ENCODE measurements at places on chromosomes 1 and 21.

DNA sequence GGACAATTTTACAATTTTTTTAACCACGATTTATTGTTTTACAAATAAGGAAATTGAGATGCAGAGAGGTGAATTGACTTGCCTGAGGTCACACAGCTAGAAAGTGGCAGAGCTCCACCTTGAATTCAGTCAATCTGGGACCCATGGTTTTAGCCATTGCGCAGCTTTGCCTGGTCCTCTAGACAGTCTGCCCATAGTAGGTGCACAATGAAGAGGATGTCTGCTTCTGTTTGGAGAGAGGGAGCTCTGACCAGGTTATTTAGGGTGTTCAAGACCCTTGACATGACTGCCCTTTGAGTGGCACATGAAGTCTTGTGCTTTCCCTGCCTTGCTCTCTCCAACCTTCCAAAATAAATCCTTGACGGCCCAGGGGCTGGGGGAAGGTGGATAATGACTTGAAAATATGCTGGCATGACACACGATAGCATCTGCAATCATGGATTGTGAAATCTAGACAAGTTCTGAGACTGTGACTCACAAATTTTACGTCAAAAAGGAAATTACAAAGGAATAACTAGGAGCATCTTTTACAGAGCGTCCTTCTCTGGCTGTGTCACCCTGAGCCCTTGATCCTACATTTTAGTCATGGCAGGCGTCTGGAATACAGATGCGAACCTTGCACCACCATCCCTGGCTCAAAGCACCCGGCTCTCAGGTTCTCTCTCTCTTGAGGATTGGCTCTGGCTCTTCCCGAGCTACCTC, 26.2 kb upstream of the ID3 start:
- peak; percentile 78 for DNase-seq

DNA sequence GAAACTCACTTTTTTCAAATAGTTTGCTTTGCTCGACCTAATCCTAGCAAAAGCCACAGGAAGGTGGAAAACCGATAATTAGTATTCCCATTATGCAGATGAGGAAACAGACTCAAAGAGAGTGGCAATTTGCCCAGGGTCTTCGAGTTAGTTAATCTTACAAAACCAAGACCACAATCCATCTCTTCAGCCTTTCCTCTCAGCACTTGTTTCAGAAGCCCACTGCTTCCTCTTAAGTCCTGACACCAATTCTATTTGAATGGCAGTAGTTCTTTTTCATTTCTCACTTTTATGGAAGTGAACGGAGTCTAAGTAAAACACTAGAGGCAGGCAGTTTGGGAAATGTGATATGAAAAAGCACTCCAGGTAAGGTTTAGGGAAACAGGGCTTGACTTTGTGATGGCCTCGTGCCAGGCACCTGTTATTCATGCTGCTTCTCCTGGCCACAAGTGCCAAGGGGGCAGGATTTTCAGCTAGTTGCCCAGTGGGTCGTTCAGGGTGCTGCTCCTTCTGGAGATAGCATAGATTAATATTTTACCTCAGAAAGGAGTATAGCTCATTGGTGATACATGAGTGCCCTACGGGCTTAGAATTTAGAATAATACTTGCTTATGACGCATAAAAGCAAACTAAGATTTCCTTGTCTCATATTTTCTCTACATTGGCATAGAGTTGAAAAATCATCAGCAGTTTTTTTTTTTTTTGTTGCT, 76.6 kb upstream of the NRIP1 start:
- no peak for DNase-seq

GRCh38 chr1:212514056-212514614, 81.4 kb downstream of the NENF start:
- peak; percentile 47 for DNase-seq

GRCh38 chr1:84771895-84772294, 81.6 kb upstream of the SSX2IP start:
- no peak for DNase-seq

GRCh38 chr21:38129711-38130110, 127.1 kb upstream of the KCNJ15 start:
- no peak for DNase-seq

- no peak for DNase-seq
Observed at GRCh38 chr1:82110366-82111254, 309.9 kb downstream of the ADGRL2 start.

DNA sequence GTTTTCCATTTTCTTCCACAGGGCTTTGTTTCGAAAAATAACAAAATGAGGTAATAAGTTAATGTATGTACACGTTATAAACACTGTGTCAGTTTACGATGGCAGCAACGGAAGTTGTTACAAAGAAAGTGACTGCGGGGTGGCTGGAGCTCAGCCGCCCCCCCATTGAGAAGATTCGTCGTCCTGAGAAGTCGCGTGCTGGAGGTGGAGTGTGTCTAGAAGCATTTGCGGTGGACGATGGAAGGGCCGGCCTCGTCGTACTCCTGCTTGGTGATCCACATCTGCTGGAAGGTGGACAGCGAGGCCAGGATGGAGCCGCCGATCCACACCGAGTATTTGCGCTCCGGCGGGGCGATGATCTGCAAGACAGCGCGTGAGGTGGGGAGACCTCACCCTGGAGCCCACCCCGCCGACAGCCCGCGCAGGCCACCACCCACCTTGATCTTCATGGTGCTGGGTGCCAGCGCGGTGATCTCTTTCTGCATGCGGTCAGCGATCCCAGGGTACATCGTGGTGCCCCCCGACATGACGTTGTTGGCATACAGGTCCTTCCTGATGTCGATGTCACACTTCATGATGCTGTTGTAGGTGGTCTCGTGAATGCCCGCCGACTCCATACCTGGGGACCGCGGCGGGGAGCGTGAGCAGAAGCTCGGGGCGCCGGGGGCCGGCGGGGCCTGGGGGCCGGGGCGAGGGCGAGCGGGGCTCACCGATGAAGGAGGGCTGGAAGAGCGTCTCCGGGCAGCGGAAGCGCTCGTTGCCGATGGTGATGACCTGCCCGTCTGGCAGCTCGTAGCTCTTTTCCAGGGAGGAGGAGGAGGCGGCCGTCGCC, 2.4 kb downstream of the ACTA1 start:
- DNase-seq = no peak

DNA sequence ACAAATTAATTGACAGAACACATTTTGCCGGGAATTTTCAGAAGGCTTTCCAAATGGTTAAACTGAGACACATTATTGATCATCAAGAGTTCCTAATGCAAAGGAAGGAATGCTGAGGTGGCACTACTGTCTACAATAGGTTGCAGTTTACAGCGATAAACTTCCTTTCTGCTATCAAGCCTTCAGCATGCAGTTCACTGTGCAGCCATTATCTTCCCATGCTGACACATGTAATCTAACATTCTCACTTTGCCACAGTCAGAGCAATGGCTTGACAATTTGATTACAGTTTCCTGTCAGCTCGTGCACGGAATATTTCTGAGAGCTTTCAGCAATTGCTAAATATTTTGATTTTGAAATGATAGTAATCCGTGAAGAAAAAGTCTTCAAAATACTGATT, 166.9 kb upstream of the PRMT6 start:
- no peak for DNase-seq

DNA sequence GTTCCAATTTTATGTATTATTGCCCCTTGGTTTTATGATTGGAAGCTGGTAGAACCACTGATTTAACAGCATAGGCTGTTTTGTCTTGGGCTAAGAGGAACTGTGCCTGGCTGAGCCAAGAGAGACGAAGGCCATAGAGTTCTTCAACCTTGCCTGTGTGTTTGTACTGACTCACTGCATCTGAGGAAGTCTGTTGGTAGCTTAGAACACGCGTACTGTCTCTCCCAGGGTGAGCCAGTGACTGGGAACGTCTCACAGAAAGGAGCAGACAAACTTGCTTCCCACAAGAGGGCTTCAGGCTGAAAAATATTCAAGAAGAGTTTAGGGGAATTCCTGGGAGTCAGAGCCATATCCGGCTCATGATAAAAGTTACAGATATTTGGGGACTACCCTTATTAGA, 14.9 kb downstream of the TMEM51 start:
- DNase-seq = no peak

- no peak for DNase-seq
Observed at GRCh38 chr1:108050158-108050557, 85.2 kb upstream of the VAV3 start.

- no peak for DNase-seq
Observed at GRCh38 chr21:28442624-28443023, 550.1 kb downstream of the LTN1 start.

DNA sequence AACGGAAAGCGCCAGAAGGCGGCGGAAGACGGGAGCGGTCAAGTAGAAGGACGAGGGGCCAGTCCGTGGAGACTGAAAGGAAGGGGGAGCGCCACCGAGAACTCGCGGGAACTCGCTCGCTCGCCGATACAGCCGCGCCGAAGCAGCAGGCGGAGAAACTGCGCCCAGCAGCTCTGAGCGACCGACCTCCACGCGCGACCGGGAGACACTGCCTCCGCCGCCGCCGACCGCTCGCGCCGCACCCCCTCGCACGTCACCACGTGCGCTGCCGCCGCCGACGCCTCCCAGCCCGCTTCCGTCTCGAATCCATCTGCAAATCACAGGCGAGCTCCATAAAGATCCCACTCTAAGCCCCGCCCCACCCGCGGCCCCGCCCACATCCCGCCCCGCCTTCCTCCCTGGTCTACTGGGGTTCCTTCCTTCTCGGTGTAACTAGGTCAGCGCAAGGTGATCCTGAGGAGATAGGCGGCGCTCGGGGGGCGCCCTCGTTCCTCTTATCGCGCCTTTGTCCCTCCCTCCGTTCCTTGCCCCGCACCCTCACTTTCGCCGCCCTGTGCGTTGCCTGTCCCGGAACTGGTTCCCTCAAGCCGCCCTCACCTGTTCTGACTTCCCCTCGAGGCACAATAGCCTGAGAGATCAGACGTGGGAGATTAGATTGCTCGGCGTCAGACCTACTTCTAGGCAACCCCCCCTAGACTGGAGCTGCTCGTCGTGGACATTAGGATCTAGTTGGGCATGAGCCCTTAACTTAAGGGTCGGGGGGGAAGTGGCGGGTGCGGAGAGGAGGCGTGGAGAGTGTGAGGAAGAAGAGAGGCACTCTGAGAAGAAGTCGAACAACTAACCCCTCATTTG, at the start of gene IVNS1ABP:
Gene IVNS1ABP (minus strand): TSS at position 210 of the 852 bp plus-strand sequence. CDS start 7,750 bp downstream, outside the sequence.
- DNase-seq = peak; percentile 76

DNA sequence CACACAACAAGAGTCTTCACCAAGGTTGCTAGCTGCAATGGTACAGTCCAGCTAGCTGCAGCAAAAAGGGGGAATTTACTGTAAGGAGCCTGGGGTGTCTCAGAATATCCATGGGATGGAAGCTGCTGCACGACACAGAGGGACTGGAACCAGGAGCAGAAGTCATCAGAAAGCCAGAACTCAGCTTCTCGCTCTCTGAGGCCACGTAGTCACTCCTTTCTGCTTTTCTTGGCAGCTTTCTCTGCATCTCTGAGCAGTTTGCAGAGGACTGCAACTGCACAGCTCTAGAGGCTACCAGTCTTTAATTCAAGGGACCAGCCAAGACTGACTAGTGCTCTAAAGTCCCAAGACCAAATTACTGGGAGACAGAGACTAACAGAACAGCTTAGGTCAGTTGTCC, 27.0 kb upstream of the IL10 start:
- DNase-seq = no peak

GRCh38 chr21:41926807-41927171, 27.0 kb downstream of the C2CD2 start:
- DNase-seq = no peak

GRCh38 chr1:107683191-107683657, 281.8 kb downstream of the VAV3 start:
- DNase-seq = no peak

GRCh38 chr1:174407665-174408064, 40.1 kb upstream of the GPR52 start:
- no peak for DNase-seq

DNA sequence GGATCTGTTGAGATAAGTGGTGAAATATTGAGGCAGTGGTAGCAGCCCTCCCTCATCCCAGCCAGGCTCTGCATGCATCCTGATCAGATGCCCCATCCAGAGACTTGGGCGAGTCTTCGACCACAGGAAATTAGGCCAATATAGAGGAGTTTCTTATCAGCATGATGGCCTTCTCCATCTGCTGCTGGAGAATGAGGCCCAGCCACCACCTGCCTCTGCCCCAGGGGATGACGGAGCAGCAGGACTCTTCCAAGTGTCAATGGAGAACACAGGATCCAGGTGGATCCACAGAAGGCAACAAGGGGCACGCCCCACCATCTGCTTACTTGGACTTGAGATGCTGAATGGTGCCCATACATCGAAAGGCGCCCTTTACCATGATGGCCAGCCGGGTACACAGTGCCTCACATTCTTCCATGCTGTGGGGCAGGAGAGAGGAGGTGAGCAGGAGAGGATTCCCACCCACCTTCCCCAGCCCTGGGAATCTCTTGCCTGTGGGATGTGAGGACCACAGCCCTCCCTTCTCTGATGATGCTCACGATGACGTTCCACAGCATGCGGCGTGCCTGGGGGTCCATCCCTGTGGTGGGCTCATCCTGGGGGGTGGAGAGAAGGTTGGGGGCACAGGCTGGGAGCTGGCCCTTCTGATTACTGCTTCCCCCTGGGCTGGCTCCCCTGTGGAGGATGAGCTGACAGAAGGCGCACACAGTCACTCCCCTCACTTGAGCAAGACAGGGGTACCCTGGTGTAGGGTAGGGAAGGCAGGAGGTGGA, 91.5 kb upstream of the GCLM start:
- DNase-seq = no peak

DNA sequence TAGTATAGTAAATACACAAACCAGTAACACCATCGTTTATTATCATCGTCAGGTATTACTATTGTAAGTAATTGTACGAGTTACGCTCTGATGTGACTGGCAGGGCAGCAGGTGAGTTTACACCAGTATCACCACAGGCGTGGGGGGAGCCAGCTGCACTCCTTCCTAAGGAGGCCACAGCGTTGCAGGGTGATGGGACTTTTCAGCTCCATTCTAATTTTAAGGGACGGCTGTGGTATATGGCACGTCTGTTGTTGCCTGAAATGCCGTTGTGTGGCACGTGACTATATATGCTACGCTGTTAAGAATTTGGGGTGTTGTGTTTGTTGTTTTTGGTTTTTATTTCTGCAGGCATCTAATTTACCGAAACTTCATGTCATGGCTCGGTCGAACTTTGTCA, 164.8 kb upstream of the COL6A1 start:
- DNase-seq = no peak

- DNase-seq = no peak
Observed at GRCh38 chr1:55993646-55994318, 585.6 kb downstream of the PLPP3 start.

DNA sequence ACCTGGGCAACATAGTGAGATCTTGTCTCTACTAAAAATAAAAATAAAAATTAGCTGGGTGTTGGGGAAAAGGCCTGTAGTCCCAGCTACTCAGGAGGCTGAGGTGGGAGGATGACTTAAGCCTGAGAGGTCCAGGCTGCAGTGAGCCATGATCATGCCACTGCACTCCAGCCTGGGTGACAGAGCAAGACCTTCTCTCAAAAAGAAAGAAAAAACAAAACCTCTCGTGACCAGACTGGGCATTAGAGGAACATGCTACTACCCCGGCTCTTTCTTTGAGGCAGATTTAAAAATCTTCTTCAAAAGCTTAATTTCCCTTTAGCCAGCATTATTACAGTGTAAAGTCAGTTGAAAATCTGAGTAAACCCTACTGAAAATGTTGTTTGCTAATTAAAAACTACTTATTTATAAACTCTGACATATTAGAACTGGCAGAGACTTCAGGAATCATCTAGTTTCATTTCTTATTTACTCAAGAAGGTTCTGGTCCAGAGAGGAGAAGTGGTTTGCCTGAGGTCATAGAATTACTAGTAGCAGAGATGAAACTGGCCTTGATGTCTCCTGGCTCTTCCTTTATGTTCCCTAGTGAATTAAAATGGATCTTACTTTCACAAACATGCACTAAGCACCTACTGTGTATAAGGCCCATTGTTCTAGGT, 11.6 kb upstream of the ELAVL4 start:
- no peak for DNase-seq
